Activated CD8-positive, alpha-beta memory T cell treated with anti-CD3 and anti-CD28 coated beads for 24 hours (primary cell): ENCODE measurements at places on chromosomes 16 and 17.

DNA sequence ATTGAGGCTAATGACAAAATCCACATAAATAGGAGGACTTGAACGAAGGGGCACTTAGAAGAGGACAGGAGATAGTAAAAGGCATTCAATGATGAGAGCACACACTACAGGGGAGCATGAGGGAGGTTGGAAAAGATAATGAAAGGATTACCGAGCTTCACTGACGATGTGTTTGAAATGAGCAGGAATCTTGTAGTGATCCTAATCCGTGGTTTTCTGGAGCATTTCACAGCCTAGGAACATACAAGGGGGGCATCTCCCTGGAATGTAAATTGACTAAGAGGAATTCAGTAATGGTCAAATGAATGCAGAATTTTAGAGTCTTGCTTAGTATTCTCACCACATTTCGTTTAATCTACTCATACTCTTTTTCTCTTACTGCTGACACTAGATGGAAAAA is 5.2 kb downstream of the ATMIN start:
- no peak for DNase-seq

- DNase-seq: no peak
Measured at GRCh38 chr16:49866595-49867071, 10.7 kb upstream of the ZNF423 start.

- DNase-seq: no peak
Measured at GRCh38 chr16:78895681-78896080, 704.9 kb downstream of the MAF start.

GRCh38 chr16:53895433-53895832 is 191.5 kb downstream of the FTO start:
- DNase-seq: no peak

DNA sequence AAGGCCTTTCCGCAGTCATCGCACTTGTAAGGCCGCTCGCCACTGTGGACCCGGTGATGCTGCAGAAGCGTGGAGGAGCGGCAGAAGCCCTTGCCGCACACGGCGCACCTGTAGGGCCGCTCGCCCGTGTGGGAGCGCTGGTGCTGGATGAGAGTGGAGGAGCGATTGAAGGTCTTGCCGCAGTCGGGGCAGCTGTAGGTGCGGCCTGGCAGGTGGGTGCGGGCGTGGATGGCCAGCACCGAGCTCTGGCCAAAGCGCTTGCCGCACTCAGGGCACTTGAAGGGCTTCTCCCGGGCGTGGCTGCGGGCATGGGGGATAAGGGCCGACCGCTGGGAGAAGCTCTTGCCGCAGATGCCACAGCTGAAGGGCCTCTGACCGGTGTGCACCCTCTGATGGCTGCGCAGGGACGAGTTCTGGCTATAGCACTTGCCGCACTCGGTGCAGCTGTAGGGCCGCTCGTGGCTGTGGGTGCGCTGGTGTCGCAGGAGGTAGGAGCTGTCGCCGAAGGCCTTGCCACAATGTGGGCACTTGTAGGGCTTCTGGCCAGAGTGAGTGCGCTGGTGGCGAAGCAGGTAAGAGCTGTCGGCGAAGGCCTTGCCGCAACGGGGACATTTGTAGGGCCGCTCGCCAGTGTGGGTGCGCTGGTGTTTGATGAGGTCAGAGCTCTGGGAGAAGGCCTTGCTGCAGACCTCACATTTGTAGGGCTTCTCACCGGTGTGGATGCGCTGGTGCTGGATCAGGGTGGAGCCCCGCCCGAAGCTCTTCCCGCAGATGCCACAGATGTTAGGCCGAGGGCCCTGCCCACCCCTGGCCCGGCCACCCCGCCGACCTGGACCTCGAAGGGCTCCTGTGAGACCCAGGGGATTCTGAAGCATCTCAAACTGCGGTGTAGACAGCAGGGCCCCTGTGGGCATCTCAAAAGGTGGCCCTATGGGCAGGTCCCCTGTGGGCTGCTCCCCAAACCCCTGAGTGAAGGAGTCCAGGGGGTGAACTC is 1.5 kb downstream of the ZNF768 start:
- no peak for DNase-seq

DNA sequence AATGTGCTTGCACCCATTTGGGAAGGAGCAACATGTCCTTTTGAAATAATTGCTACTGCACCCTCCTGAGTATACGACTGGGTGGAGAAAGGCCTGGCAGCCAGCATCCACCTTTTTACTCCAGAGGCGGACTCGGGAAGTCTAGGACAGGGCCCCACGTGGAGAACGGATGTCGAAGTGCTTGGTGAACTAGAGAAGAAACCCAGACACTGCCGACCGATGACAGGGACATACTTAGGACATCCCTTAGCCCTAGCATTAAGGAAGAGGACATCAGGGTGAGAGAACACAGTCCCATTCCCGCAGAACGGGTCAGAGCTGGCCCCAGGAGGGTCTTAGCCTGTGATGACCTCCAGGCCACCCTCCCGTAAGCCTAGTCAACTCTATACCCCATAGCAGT is 3.8 kb downstream of the YBX2 start:
- no peak for DNase-seq

DNA sequence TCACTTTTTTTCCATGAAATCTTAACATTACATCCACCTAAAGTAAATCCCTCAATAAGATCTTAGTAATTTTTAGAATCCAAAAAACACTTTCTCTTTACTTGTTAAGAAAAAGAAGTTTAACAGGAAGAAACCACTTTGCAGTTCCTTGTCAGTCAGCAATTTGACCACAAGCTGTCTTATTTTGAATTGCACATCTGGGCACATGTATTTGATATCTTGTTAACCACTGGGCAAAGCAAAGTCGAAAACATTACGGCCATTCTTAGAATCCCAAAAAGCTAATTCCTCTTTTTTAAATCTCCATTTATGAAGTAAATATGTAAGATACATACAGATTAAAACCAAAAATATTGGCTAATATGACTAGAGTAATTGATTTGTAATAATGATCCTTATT is 1.1 kb downstream of the ABCA10 start:
- no peak for DNase-seq

GRCh38 chr17:231191-231965 is 49.9 kb upstream of the DOC2B start:
- DNase-seq: no peak

GRCh38 chr16:77961814-77962213 is 60.5 kb upstream of the CLEC3A start:
- DNase-seq: no peak

- no peak for DNase-seq
Measured at GRCh38 chr16:68492543-68493411, 44.5 kb upstream of the SMPD3 start.

DNA sequence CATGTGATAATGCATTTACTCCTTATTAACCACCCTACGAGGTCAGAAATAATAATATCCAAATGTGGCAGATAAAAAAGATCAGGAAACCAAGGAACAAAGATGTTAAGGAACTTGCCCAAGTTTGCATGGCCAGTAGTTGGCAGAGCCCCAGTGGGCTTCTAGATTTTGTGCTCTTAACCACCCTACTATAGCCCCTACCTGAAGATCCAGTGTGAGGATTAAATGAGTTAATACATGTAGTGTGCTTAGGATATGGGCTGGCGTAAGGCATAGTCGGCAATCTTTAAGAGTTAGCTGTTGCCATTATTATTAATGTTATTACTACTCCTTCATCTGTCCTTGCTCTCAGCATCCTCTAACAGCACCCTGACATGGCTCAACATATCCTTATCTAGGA is 153.4 kb downstream of the SDK2 start:
- no peak for DNase-seq

GRCh38 chr17:31587462-31587861 is 196.0 kb downstream of the RAB11FIP4 start:
- no peak for DNase-seq

DNA sequence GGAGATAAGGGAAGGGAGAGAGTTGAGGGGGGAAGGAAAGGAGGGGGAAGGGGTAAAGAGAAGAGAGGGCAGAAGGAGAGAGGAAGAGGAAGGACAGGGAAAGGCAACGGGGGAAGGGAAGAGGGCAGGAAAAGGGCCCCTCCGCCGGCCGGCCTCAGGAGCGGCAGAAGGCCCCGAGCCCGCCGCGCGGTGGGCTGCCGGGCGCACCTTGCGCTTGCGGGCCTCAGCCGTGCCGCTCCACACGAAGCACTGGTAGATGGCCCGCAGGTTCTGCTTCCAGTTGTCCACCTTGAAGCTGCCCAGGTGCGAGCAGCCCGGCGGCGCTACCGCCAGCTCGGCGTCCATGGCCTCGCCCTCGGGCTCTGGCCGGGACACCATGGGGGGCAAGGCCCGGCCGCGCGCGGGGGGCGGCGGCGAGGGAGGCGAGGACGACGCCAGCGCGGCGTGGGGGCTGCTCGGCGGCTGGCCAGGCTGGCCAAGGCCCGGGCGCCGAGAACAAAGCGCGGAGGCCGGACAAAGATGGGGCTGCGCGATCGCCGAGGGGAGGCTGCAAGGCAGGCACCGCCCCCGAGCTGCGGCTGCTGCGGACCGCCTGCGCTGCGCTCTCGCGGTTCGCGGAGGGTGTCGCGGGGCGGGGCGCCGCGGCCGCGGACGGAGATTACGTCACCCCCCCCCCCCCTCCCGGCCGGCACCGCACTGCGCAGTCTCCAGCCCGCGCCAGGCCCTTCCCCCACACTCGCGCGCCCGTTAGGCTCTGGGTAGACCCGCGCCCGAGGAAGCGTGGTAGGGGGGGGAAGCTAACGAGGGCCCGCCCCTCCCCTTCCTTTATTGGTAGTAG is at the start of gene USP22:
Gene USP22 (minus strand): TSS at position 554 of the 838 bp plus-strand sequence. CDS start 176 bp downstream, at position 378.
- peak; percentile 95 for DNase-seq

DNA sequence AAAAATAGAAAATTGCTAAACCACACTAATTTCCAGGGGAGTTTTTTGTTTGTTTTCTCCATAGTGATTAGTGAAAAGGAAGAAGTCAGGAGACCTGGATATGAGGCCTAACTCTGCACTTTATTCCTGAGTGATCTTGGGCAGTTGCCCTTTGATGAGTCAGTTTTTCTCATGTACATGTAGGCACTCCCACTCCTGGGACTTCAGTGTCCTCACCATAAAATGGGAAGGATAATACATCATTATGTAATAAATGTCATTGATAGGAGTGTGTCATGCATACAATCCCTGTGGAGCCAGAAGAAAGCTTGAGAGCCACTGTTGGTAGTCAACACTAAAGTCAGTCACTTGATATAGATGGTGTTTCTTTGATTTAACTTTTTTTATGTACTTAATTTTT is 32.5 kb downstream of the WIPF2 start:
- DNase-seq: no peak
